ENCODE measurements at places on chromosomes 6 and 20.
A peak's percentile ranks its signal among the peaks of the same experiment; 100 is the strongest.

DNA sequence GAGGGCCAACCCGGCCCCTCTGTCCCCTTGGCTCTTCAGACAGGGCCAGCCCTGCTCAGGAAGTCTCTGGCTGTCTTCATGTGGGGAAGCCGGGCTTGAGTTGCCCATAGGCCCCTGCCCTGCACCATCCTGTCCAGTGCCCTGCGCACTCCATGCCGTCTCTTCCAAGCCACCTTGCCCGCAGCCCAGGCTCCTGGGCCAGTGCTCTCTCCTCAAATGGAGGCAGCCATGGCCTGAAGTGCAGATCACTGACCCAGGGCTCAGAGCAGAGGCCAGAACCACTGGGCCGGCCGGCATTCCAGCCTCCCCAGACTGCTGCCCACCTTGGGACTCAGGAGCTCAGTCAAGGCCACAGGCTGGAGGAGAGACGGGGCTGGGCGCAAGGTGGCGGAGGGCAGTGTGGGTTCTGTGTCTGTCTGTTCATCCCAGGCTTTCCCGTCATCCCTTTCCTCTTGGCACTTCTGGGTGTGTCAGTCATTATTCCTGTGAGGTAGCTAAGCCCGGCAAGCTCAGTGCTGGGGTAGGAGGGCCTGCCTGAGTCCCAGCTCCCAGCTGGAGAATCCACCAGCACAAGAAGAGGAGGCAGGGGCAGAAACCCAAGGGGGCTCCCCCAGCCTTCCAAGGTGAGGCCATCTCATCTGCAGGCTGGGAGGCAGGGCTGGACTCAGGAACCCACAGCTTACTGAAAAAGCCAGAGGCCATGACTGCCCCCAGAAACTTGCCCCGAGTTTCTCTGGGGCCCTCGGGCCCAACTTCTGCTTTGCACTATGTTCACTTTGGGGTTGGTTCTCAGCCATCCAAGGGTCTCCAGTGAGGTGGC lies 22.4 kb downstream of the SDCBP2 start:
- no peak for DNase-seq

GRCh38 chr20:5557123-5557522 lies 193.1 kb upstream of the SHLD1 start:
- peak; percentile 28 for DNase-seq

- peak; percentile 66 for DNase-seq
These were observed 268.2 kb downstream of the CDC5L start for GRCh38 chr6:44655412-44656342.

DNA sequence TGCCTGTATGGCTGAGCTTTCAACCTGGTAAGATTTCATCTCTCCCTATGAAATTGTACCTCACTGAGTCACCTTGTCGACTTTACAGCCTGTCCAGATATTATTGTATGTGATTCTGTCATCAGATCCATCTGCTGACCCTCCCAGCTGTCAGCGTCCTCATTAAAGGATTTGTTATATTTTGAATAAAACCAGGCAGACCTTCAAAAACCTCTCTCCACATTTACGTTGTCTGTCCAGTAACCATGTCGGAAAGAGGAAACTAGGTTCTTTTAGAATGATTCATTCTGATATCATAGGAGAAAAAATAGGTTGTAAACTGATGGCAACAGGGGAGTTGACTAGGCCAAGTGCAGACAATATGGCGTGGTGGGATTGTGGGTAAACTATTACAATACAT lies 38.5 kb downstream of the TSPYL4 start:
- no peak for DNase-seq

GRCh38 chr6:43797919-43798318 lies 27.9 kb downstream of the VEGFA start:
- no peak for DNase-seq

- no peak for DNase-seq
These were observed 53.7 kb downstream of the ANKRD60 start for GRCh38 chr20:58174708-58175280.

- DNase-seq, result no peak
These were observed 315.1 kb upstream of the PRND start for GRCh38 chr20:4406627-4407026.

DNA sequence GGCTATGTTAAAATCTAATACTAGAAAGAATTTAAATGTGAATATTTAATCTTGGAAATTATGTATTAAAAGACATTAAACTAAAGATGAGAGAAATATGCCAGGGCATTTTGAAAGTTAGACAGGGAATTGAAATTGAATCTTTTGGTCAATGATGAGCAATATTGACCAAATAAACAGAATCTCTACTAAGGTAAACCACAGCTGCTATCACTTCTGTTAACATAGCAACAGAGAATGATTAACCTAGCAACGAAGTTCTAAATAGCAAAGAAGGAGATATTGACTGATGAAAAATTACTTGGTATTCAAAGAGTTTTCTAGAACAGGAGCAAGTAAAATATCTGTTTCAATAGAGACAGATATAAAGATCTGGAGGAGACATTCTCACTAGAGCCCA lies 45.2 kb upstream of the RSPO3 start:
- DNase-seq, result no peak

- no peak for DNase-seq
These were observed 61.3 kb upstream of the RNF24 start for GRCh38 chr20:4076671-4077070.

GRCh38 chr20:35091816-35092523 lies 637 bp downstream of the TRPC4AP start:
- DNase-seq, result no peak

- no peak for DNase-seq
These were observed 19.5 kb downstream of the CPXM1 start for GRCh38 chr20:2780948-2781347.

GRCh38 chr20:51337126-51337805 lies 205.3 kb downstream of the NFATC2 start:
- DNase-seq, result no peak

- DNase-seq, result no peak
These were observed 53.7 kb downstream of the JARID2 start for GRCh38 chr6:15299430-15300131.

DNA sequence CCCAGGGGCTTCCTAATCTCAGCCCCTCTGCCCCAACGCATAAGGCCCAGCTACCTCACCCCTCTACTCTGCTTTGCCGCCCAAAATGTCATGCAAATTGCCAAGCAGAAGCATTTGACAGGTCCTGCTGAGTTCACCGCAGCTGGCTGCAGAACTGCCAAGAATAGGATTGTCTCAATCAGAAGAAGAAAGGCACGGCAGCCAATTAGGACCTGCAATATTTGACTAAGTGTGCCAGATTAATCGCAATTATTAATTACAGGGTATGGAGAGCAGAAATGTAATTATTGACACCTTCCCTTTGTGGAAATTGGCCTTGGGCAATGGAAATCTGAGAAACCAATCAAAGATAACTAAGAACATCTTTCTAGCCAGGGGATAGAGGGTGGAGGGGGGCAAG lies 318.6 kb downstream of the LRFN2 start:
- DNase-seq, result no peak

GRCh38 chr6:164640956-164641355 lies 668.4 kb downstream of the C6orf118 start:
- DNase-seq, result no peak

DNA sequence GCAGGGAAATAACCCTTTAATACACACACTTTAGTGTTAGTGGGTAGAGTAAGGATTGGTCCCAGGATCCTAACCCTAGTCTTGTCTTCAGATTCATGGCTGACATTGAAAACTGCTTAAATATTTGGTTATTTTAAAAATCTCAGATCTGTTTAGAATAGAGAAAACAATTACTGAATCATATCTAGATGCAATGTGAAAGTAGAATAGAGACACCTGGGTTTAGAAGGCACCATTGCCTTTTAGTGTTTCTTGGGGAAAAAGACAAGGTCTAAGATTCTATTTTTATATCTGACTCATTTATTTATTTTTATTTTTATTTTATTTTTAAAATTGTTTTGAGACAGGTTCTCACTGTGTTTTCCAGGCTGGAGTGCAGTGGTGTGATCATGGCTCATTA lies 6.0 kb downstream of the DDX43 start:
- DNase-seq, result no peak

GRCh38 chr6:49423817-49424216 lies 39.2 kb downstream of the MMUT start:
- DNase-seq, result no peak

DNA sequence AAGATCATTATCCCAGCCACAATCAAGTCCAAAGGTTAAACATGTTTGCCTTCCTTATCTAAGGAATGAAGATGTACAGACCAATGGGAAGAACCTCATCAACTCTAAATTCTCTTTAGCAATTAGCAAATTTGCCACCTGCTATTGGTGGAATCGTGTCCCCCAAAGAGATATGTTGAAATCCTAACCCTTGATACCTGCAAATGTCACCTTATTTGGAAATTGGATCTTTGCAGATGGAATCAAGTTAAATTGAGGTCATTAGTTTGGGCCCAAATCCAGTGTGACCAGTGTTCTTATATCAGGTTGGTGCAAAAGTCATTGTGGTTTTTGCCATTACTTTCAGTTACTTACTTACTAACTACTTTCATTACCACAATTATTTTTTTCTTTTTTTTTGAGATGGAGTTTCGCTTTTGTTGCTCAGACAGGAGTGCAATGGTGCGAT lies 31.3 kb downstream of the KLHL31 start:
- no peak for DNase-seq

- DNase-seq, result no peak
These were observed 357.3 kb upstream of the JARID2 start for GRCh38 chr6:14888575-14889000.

DNA sequence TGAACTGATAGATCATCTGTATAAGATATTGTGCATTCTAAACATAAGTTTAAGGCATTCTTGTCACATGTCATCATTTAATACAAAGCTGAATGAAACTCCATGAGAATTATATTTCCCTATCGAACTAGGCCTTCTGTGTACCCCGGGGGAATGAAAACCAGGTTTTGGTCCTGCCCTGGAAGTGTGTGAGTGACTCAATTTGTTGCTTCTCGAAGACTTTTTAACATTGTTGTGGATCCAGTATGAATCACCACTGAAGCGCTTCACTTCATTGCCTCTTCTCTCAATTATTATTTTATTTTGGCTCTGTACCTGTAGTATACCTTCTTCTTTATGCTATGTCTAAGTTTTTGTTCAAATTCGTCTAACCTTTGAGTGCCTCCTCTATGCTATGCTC lies 150.8 kb downstream of the GRIK2 start:
- DNase-seq, result no peak

DNA sequence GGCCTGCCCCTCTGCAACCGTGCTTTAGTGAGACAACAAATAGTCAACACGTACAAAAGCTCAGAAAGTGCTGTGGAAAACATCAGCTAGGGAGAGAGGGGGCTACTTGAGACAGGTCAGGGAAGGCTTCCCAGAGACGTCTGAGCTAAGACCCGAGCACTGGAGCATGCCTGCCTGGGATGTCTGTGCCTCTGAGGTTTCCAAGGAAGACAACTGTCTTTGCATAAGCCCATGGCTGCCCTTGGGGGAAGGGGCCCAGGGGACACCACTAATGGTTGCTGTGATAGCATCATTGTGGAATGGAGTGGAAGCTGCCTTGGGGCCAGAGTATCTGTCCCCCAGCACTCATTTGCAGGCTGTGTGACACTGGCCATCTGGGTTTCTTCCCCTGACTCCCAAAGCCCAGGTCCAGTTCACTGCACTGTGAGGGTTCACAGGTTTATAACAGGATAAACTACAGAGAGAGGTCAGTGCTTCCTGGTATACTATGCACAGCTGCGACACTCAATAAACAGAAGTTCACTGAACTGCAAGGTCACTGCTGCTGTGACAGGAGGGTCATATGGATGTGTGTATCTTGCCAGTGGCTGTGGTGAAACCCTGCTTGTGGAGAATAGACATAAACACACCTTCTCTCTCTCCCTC lies 1.5 kb upstream of the ARFGEF2 start:
- DNase-seq, result no peak

GRCh38 chr20:24034820-24035219 lies 46.2 kb upstream of the GGTLC1 start:
- no peak for DNase-seq

DNA sequence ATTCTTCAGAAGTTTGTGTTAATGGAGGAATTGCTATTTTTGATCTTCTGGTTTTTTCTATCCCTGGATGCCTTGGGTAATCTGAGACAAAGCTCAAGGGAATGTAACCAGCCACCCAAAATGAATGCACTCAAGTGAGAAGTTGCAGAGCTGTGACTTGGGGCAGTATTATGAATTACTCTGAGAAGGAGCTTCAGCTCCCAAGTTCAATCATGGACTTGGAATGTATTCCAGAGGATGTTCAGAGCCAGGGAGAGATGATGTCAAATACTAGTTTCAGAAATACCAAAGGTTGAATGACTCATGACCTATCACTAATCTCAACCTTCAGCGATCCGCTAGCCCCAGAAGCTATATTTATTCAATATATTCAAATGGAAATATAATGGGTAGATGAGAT lies 375.2 kb upstream of the PLCB4 start:
- DNase-seq, result no peak

- DNase-seq, result no peak
These were observed 448.4 kb downstream of the HACE1 start for GRCh38 chr6:104411302-104411701.

DNA sequence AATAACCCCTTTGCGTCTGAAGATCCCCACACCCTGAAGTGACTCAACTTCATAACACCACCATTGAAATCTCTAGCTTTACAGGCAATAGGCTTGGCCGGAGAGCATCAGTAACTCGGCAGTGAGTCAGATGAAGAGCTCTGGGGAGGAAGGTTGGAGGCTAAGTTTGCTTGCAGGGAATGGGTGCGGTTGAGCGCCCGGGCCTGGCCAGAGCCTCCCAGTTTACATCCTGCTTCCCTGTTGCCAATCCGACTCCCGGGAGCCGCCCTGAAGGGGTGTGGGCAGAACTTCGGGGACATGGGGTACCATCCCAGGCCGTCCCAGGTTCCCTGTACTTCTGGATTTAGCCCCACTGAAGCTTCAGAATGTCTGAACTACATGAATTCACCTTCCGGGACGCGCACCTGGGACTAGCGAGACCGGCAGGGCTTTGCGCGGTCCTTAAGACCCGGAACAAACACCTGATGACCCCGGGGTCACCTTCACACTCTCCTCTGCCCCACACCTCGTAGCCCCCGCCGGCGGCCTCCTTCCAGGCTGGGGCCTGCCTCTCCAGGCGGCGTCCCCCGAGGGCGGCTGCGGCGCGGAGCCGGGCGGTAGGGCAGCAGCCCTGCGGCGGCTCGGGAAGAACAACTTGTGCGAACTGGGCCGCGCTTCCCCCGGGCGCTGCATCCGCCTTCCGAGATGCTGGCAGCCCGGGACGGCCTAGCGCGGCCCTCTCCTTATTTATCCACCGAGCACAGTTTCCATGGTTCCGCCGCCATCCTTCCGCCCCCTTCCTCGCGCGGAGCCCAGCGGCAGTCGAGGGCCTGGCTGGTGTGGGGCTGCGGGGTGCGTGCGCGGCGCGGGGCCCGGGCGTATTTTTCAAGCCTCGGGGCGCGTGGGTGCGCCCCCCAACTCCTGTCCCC lies 56.6 kb upstream of the RREB1 start:
- DNase-seq, result no peak

DNA sequence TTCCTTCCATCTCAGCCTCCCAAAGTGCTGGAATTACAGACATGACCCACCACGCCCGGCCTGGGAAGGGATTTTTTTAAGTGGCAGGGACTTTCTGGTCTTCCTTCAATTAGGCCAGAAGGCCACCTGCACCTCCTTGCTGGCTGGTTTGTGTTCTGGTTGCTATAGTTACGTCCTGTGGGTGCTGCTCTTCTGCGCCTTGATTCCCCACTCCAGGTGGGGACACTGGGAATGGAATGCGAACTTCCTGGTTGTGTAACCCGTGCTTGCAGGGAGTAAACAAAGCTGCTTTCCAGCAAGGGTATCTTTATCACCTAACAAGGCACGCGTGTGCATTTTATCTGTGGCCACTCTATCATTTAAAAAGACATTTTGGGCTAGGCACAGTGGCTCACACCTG lies 117.7 kb downstream of the PLEKHG1 start:
- DNase-seq, result no peak

Data from activated T-cell treated with anti-CD3 and anti-CD28 coated beads for 4 hours (primary cell).